ENCODE measurements at places on chromosomes 4 and X. TPM values are rescaled to one million over a fixed set of nuclear protein-coding genes. Genes with fewer than 3 reads are reported as not detected.

DNA sequence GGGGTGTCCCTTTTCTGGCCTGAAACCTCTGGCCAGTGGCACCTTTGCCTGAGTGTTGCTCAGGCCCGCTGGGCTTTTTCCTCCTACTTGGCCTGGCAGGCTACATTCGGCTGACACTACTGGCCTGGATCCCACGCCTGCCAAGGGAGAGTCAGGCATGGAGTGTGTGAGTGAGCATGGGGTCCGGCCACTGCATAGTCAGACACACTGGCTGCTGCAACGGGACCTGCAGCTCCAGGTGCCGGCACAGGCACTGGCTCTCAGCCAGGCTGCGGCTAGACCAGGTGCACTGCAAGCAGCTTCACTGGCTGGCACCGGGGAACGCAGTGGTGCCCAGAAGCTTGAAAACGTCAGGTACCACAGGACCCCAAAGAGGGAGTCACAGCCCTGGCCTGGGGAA is 434.9 kb downstream of the ARHGAP24 start:
- no peak overlapping the region for H3K27ac ChIP-seq
- no peaks in the 10 kb centered on the region for H3K4me1 ChIP-seq
- no peak for DNase-seq
- no peaks in the 10 kb centered on the region for H3K27me3 ChIP-seq

DNA sequence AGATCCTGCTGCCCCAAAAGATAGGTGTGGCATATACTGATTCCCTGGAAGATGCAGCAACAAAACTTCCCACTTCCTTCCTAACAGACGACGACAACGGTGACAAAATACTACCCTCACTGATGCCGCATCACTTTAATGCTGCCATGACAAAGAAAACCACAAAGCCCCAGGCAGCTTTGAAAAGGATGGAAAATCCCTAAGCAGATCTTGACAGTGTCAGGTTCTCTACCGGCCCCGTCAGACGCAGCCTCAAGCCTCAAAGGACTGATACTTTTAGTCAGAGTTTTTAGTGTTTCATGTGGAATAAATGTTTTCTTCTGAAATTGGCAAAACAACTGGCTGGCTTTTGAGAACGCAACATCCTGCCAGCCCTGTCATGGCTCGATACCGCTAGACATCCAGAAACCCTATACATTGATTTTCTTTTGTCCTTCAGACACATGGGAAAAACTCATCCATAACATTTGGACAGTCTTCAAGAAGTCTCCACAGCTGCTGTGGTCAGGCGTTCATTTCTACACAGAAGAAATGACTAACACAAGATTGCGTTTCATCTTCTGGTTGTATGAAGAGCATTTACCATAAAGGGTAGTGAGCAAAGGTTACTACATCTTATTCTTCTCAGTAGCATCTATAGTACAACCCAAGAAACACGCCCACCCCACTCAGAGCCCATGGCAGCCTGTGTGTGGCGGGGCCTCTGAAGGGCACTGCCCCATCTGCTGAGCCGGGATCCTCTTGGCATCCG is 60.1 kb downstream of the GATB start:
- no peaks in the 10 kb centered on the region for H3K27me3 ChIP-seq
- no peaks in the 10 kb centered on the region for H3K4me1 ChIP-seq
- no peak overlapping the region for H3K27ac ChIP-seq

DNA sequence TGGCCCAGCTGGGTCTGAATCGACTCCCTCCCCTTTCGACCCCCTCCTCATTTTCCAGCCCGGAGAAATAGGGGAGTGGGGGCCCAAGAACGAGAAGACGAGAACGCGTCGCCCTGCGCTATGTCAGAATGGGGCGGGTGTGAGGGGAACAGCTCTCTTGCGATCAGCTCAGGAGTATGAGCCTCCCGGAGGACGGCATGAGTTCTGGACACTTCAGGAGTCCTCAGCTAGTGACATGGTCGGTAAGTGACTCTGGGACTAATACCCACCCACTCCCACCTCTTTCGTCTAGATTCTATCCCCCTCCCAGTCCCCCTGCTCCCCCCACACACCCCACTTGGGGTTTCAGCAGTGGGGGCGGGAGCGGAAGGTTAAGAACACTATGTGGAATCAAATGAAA is 944 bp downstream of the KLF8 start:
- no peak overlapping the region for H3K27ac ChIP-seq
- DNase-seq, result no peak
- peaks cover 2% of the 10 kb centered on the region for H3K27me3 ChIP-seq
- H3K4me1 ChIP-seq, result no peaks in the 10 kb centered on the region
- no peak overlapping the region for H3K4me3 ChIP-seq

DNA sequence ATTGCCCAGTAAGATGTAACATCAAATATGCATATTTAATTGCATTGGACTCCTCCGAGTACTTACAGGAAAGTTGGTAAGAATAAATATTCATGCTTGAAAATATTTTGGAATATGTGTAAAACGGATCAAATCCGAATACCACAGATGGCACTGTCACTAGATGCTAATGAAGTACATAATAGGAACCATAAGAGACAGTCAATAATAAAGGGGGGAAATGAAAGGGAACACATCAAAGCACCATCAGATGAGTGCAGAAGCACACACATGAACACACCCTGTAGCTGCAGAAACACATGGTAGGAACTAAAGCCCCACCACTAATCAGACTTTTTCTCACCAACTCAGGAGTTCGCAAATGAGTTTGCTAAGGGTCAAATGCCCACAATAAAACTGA is 52.2 kb upstream of the PAGE5 start:
- no peak overlapping the region for H3K4me3 ChIP-seq
- no peaks in the 10 kb centered on the region for H3K27me3 ChIP-seq
- H3K4me1 ChIP-seq, result no peaks in the 10 kb centered on the region
- no peaks in the 10 kb centered on the region for H3K36me3 ChIP-seq
- no peak overlapping the region for H3K27ac ChIP-seq
- no peak for DNase-seq

DNA sequence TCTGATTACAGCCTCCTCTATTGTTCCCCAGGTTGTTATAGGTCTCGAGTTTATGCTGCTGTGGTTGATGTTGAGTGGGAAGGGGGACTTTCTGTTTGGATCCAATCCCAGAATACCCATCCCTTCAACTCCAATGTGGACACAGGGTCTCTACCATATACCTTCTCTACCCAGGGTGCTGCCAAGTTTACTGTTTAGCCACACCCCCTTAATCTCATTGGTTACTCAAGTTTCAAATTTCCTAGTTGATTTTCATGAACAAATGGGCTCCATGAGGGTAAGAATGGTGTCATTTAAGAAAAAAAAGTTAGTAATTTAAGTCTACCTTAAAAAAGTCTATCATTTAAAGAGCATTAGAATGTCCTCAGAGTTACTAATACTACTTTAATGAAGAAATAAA is 3.6 kb upstream of the SPP1 start:
- H3K4me1 ChIP-seq, result peaks cover 27% of the 10 kb centered on the region
- no peaks in the 10 kb centered on the region for H3K36me3 ChIP-seq
- H3K27ac ChIP-seq, result no peak overlapping the region
- no peak overlapping the region for H3K4me3 ChIP-seq
- no peaks in the 10 kb centered on the region for H3K27me3 ChIP-seq

DNA sequence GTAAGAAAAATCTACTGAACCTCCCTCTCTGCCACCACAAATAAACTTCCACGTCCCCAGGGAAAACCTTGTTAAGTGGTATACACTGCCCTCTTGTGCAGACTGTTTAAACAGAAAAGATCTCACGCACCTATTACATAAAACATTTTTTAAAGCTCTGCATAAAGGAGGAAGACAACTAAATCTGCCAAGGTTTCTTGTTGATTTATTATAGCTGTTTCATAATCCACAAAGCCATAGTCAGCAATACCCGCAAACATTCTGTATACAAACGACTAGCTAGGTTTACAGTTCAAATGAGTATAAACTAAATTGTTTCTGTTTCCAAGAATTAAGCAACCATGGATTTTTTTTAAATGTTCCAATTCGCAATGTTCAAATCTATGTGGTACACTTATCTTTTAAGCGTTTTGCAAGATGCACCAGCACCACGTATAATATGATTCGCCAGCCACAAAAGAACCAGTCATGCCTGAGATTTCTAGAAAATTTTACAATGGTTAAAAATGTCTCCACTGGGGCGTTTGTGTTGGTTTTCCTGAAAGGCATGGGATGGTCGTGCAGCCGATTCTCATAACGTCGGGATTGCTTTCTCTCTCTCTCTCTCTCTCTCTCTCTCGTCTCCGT is 164.6 kb downstream of the PRKX start:
- H3K4me3 ChIP-seq, result peak overlapping the region; percentile 56
- H3K27me3 ChIP-seq, result no peaks in the 10 kb centered on the region
- H3K4me1 ChIP-seq, result peaks cover 3% of the 10 kb centered on the region
- H3K27ac ChIP-seq, result no peak overlapping the region

GRCh38 chr4:160299608-160300007 is 1196.7 kb downstream of the RAPGEF2 start:
- no peak overlapping the region for H3K27ac ChIP-seq
- no peak overlapping the region for H3K4me3 ChIP-seq
- no peaks in the 10 kb centered on the region for H3K27me3 ChIP-seq

DNA sequence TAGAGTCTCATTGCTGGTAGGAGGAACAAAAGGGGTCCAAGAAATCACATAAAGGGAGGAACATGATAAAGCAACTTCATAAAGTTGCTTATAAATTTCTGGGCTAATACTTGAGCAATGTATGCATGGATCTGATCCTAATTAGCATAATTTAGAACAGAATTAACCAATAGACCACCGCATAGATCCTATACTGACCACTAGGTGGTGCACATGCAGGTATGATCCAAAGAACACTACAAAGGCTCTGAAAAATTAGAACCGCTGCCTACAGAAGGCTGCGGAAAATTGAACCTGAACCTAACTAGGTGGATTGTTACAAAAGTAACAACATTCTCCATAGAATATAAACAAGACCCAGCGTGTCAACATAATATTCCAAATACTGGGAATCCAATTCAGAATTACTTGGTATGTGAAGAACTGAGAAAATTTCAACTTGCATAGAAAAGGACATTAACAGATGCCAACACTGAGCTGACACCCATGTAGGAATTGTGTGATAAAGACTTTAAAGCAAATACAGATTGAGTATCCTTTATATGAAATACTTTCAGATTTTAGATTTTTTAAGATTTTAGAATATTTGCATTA is 23.3 kb downstream of the BRCC3 start:
- no peaks in the 10 kb centered on the region for H3K4me1 ChIP-seq
- H3K36me3 ChIP-seq, result no peaks in the 10 kb centered on the region
- H3K4me3 ChIP-seq, result no peak overlapping the region
- no peak for DNase-seq
- no peaks in the 10 kb centered on the region for H3K27me3 ChIP-seq

DNA sequence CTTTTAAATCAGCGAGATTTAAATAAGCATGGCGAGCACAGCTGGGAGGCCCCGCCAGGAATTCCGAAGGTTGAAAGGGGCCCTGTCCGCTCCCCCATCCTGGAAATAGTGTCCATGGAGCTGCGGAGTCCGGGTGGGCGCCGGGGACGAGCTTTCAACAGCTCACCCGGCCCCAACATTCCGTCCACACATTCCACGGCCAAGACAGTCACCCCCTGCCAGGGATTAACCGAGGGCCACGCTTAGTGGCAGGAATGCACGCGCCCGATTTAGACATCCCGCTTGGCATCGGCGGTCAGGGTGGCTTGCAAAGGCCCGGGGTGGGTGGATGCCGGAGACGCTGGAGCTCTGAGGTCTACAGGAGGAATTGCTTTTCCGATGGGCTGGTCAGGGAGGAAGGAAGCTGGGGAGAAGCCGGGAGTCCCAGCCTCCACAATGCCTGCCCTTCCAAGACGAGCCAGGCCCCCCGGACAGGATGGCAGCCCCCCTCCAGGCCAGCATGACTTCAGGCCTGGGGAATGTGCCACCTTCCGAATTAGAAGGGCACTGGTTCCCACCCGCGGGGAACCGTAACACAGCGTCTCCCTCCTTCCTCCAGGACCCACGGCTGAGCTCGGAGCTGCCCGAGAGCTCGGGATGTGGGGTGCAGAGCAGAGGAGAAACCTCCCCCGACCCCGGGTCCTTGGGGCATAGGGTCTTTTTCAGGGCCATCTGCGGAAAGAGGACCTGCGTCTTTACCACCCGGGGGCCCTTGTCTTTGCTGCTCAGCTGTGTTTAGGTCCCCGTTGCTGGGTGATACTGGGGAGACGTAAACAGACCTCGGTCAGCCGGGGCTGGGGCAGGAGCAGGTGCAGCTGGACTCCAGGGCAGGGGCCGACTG is 26.9 kb upstream of the PPP2R3B start:
- peak overlapping the region; percentile 2 for H3K27ac ChIP-seq
- peaks cover 5% of the 10 kb centered on the region for H3K4me1 ChIP-seq
- H3K4me3 ChIP-seq, result peak overlapping the region; percentile 44
- no peaks in the 10 kb centered on the region for H3K27me3 ChIP-seq
- peak; percentile 45 for DNase-seq

- H3K27ac ChIP-seq, result peak overlapping the region; percentile 25
- peaks cover 36% of the 10 kb centered on the region for H3K4me1 ChIP-seq
- H3K36me3 ChIP-seq, result peaks cover 10% of the 10 kb centered on the region
- no peaks in the 10 kb centered on the region for H3K27me3 ChIP-seq
- DNase-seq, result no peak
- H3K4me3 ChIP-seq, result no peak overlapping the region
Observed at GRCh38 chr4:94575652-94576051, 123.9 kb downstream of the PDLIM5 start.

DNA sequence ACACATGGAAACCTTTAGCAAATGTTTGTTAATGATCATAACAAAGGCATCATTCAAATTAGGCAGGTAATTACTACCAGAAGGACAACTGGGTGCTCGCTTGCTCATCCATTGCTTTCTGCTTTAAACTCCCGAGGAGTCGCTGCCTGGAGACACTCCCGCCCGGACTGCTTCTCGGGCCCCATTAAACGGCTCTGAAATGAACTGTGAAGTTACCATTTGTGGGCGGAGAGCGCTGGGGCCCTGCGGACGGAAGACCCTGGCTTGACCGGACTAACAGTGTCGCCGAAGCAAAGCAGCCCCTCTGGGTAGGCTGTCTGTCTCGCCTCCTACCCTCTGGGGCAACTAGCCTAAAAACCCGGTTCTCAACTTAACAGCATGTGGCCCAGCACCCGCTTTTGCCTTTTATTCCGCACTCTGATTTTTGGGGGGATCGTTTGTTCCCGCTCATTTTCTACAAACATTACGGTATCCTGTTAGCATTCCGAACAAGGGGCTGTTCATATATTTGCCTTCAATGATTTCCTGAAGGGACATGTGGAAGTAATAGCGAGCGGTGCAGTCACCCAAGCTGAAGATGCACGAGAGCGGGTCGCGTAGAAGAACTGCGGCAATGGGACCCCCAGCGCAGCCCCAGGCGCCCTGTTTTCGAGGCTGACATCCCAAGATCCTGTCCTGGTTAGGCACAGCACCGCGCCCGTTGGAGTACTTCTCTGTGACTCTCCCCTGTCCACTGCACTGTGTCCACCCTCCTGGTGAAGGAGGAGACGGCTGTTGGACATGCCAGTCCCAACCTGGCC is 1.6 kb upstream of the PDGFRA start:
- peaks cover 7% of the 10 kb centered on the region for H3K27me3 ChIP-seq
- H3K4me3 ChIP-seq, result peak overlapping the region; percentile 69
- DNase-seq, result peak; percentile 69
- peaks cover 58% of the 10 kb centered on the region for H3K4me1 ChIP-seq

Gene CXCL6
- 18.5 TPM for total RNA-seq

Gene C4orf51
- total RNA-seq, result not detected

Gene UCP1
- total RNA-seq, result 0.46 TPM

Gene BGN
- total RNA-seq, result 87.7 TPM

Gene ACSL4
- 99.4 TPM for total RNA-seq

Gene GJB1
- total RNA-seq, result not detected
